Mesendoderm (in vitro differentiated cells): ENCODE measurements at places on chromosomes 7 and 10.

DNA sequence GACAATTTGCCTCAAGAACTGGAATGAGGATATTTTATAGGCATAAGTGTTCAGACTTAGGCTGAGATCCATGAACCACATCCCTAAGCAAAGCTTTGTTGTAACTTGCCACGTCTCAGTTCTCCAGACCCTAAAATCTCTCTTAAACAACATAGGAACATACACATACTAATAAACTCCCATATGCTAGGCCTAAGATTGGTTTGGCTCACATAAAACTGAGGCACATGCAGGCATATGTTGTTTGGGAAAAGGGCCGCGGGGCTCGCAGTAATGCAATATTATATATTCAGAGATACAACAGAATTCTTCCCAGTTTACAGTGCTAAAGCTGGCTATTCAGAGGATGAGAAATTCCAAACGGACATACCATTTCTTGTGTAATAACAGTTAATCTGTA, 61.0 kb downstream of the DOCK4 start:
- no peak for DNase-seq

DNA sequence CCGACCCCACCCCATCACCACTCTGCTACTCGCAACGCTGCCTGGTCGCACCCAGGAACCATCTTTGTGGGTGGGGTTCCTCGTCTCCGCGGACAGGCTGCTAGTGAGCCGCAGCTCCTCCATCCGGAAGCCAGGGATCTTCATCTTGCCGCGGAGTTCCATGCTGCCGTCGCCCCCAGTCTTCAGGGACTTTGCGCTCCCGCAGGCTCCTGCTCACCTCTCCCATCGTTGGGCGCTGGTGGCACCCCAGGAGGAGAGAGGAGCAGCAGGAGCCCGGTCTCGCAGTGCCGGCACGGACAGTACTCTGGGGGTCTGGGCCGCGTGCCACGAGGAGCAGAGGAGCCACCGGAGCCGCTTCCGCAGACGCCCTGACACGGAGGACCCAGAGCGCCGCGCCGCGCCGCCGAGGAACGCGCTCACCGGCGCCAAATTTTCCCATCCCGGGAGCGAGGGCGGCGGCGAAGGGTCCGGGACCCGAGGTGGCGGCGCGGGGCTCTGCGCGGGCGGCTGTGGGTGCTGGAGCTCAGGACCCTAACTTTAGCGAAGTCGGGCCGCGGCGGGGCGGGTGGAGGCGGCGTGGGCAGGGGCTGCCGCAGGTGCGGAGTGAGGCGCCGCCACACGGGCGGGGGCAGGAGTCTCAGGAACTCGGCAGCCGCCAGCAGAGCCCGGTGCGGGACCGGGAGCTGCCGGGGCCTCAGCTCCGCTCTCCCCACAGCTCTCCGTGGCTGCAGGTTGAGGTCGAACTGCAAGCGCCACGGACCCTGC, 750.1 kb upstream of the SORCS1 start:
- DNase-seq = peak; percentile 66

DNA sequence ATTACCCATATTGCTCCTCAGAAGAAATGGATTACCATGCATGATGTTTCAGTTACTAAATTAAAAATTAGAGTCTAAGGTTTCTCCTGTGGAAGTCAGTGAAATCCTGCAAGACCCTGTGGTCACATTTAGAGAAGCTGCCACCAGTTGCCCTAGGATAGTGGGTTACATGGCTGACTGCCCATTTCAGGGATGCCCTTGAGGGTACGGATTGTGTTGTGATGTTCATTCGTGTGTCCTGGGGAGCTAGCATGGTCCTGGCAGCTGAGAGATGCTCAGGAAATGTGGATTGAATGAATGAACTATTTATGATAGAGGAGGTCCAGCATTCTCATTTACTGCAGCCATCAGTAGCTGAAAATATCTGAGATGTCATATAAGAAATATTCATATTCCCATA, 55.1 kb downstream of the TMEM178B start:
- DNase-seq = no peak

- no peak for DNase-seq
Observed at GRCh38 chr7:79778786-79779770, 325.6 kb upstream of the MAGI2 start.

DNA sequence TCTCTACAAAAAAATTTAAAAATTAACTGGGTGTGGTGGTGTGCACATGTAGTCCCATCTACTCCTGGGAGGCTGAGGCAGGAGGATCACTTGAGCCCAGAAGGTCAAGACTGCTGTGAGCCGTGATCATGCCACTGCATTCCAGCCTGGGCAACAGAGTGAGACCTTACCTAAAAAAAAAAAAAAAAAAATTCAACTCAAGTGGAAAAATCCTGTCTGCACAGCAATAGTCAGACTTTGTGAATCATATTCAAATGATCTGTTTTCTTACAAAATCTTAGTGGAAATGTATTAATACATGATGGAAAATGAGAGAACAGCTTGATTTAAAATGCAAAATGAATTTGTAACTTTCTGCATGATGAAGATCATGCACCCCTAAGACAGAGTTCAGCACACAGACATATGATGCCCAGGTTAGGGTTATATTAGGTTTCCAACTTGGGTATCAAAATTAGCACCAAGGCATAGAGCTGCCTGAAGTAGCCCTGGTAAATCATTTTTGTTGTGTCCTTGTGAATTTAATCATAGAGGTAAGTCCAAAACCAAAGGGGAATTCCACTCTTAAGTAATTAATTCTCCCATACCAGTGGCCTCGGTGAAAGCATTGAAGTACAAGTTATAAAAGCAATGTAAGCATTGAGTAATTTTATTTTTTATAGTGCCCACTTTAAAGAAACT, 93.8 kb downstream of the ADD3 start:
- DNase-seq = no peak

DNA sequence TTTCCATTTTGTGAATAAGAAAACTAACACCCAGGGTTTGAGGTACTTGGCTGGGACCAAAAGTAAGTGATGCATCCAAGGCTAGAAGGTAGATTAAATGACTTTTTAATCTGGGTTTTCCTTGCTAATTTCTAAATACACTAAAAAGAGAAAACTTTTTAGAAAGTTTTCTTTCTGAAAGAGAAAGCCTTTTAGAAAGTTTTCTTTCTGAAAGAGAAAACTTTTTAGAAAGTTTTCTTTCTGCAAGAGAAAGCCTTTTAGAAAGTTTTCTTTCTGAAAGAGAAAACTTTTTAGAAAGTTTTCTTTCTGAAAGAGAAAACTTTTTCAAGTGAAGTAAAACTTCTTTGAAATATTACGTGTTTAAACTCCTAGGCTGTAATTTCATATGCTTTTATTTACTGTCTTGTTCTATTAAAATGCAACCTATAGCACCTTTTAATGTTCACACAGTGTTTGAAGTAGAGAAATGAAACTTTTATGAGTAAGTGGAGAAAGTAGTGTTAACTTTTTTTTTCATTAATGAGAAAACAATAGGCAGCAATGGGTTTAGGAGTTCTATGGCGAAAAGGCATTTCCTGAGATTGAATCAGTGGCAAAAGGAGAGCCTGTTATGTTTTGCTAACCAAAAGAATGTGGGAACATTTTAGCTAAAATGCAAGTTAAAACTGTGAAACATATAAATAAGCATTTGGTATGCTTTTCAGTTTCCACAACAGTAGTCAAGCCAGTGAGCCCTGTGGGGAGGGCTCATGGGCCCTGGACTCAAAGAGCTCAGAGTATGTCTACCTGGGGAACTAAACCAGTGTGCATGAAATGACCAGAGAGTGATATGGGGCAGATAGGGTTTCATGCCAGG, 103.7 kb downstream of the RBM20 start:
- DNase-seq = no peak

DNA sequence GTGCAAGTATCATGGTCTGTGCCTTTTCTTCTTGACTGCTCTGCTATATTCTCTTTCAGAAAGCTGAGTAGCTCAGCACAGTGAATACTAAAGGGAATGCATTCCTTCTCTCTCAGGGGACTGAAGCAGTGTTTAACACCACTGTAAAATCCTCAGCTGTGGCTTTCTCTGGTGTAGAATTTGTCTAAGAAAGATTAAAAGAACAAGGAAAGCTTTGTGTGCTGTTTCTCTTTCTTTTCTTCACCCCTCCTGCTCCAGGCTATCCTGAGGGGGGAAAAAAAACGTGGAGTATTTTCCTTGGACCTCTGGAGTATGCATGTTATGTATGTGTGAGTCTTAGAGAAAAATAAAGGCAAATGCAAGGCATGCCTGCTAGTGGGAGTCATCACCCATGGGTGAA, 383.9 kb downstream of the AUTS2 start:
- DNase-seq = peak; percentile 11

- DNase-seq = no peak
Observed at GRCh38 chr7:99267481-99267840, 5.2 kb upstream of the MYH16 start.

- DNase-seq = no peak
Observed at GRCh38 chr7:24039991-24040624, 243.9 kb upstream of the NPY start.

DNA sequence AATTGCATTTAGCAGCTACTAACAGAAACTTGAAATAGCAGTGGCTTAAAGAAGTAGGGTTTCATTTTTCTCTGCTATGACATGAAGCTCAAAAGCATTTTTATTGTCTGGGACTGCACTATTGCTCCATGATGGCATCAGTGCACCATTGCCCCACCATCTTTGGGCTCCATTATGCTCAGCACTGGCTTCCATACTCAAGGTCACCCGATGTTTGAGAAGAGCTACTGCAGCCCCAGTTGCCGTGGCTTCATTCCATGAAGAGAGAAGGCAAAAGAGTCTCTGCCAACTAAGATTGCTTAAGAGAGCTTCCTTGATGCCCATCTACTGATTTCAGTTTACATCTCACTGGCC, 192.2 kb upstream of the LRGUK start:
- DNase-seq = no peak

DNA sequence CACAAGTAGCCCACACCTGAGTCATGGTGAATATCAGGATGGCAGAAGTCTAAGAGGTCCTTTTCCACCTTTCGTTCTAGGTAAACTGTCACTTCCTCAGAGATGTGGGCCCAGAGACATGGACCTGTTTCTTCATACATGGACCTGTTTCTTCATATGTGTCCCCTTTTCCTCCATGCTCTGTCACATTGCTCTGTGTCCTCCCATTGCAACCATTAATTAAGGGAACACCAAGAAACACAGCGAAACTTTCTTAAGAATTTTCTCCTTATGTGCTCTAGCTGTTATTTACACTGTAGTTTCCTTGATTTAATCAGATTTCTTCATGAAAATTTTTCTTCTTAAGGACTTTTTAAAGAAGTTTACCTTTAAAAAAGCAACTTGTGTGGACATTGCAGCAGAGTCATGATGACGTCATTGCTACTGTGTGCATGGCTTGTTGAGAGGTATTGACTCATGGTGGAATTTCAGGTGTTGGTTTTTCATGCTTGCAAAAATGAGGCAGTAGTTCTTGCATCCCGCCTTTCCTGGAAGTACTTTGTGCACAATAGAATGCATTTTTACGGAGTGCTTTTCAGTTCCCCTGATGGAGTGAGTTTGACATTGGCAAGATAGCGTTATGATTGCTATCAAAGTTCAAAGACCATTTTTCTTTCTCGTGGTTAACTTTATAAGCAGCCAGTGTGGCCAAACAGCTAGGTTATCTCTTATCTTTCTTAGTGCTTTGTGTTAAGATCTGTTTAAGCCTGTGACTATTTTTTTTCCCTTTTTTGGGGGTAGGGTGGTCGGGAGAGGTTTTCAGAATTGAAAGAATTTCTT, 37.7 kb downstream of the CFAP58 start:
- DNase-seq = peak; percentile 62

- no peak for DNase-seq
Observed at GRCh38 chr10:55374060-55374459, 573.0 kb upstream of the PCDH15 start.

- no peak for DNase-seq
Observed at GRCh38 chr7:73668103-73668885, 663 bp downstream of the VPS37D start.

DNA sequence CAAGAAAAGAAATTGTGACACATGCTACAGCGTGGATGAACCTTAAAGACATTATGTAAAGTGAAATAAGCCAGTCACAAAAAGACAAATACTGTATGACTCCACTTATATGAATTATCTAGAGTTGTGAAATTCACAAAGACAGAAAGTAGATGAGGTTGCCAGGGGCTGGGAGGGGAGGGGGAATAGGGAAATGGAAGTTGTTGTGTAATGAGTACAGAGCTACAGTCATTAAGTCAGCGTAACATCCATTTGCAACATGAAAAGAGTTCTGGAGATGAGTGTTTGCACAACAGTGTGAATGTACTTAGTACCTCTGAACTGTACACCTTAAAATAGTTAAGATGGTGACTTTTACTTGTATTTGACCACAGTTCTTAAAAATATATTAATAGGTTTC, 112.1 kb upstream of the CDK1 start:
- no peak for DNase-seq

DNA sequence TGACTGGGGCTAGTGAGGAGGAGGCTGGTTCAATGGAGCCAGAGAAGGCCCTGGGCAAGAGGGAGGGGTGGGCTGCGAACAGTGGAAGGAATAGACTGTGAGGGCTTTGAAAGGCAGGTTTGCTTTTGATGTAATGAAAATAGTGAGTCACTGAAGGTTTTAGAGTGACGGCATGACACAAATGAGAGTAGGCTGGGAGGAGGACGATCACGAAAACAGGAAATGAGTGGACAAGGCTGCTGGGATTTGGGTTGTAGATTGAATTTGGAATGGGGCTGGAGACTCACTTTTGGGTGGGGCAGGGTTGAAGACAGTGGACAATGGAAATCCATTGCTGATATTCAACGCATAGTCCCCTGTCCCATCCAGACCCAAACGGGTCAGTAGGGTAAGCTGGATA, 139.6 kb downstream of the CDH23 start:
- no peak for DNase-seq

GRCh38 chr10:101952191-101952590, 103.8 kb downstream of the ARMH3 start:
- no peak for DNase-seq

DNA sequence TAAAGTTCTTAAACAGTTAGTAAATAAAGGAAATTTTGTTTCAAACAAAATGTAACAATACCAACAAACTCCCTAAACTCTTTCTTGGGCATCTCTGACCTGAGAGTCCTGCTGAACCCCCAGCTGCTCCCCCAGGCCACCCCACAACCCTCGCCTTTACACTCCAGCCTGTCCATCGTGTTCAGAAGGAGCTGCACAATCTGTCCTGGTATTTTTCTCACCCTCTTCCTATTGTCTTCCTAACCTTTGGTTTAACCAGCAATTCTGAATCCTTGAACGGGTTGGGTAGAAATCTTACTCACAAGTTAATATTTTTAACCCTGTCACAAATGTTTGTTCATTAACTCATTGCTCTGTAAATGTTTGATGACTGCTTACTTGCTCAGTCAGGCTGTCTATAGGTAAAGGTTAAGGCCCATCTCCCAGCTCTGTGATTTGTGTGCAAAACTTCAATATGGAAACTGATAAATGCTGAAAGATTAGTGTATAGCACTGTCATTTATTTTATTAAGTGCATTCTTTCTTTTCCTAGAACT, 16.8 kb downstream of the SFRP4 start:
- DNase-seq = no peak

- no peak for DNase-seq
Observed at GRCh38 chr10:4820804-4821401, 5.1 kb upstream of the AKR1E2 start.

DNA sequence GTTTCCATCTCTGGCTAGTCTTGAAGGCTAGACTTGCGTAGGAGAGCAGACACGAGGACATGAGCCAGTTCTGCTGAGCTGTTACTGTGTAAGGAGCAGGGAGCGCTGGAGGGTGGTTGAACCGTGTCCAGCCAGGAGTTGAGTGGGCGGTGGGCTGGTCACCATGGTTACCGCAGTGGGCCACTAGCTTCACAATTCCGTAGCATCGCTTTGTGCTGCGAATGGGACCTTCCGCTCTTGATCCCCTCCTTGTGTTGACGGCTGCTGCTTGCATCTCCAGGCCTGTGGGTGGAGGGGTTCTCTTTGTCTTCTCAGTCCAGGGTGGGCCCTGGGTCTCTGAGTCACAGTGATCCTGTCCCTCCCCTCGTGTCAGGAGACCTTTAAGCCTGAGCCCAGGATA, 49.4 kb upstream of the OCM start:
- DNase-seq = peak; percentile 64
